ENCODE measurements at places on chromosomes 1 and 21.

- no peak for DNase-seq
These were observed 67.0 kb upstream of the KAZN start for GRCh38 chr1:14531519-14531918.

GRCh38 chr1:248243204-248243603, 12.0 kb downstream of the OR2M4 start:
- peak; percentile 81 for DNase-seq

DNA sequence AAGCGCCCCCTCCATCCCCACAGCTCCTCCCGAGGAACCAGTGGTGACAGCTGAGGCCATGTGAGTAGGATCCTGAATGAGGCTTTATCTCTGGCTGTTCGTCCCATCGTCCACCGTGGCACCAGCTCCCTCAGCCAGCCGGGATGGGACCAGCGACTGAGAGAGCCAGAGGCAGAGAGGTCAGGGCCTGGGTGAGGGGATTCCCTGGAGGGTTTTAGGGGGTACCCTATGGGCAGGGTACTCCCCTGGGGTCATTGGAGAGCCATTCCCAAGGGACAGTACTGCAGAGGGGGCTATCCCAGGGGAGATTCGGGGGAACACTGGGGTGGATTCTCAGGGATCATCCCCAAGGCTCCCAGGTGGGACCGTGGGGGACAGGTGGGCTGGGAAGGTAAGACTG, 2.4 kb downstream of the TMEM125 start:
- DNase-seq: no peak

DNA sequence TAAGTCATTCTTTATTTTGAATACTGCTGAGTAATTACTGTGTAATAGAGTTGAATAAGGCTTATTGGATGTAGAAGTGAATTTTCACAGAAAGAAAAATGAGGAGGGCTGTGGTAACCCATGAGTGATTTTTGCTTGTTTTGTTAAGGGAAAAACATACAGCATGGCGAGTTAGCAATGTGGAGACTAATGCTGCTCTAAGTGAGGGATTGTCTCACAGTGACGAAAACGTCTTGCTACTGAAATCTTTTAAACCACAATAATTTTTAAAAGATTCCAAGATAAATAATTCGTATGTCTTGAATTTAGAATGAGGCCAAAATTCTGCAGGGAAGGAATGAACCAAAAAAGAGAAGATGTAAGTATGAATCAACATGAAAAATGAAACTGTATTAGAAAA, 16.2 kb upstream of the PLA2G4A start:
- no peak for DNase-seq

- DNase-seq: no peak
These were observed 36.2 kb upstream of the DOCK7 start for GRCh38 chr1:62724430-62724829.

DNA sequence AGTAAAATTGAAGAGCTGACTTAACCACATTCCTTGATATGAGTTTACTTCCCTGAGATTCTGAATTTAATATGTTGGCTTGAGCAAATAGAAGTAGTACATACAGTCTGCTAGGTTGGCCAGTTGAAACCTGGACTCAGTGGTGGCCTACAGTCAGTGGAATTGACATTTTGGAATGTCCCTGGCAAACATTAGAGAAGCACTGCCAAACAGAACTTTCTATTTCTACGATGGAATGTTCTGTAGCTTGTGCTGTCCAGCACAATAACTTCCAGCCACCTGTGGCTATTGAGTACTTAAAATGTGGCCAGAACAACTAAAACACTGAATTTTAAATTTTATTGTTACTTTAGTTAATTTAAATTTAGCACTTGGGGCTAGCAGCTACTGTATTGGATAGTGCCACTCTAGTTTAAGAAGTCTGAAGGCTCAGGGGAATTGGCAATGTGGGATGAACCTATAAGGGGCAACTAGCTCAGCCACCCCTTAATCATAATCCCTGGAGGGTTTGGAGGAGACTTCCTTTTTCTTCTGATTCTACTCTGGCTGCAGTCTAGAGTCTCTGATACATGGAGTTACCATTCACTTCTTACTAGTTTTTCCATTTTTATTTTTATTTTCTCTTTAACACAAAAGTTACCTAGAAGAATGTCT, 10.3 kb upstream of the TEDDM1 start:
- no peak for DNase-seq

GRCh38 chr1:10980841-10981727, 31.4 kb upstream of the TARDBP start:
- no peak for DNase-seq

GRCh38 chr1:170296642-170297041, 150.9 kb downstream of the NTMT2 start:
- no peak for DNase-seq

GRCh38 chr1:218546314-218546713, 201.2 kb downstream of the TGFB2 start:
- DNase-seq: no peak

DNA sequence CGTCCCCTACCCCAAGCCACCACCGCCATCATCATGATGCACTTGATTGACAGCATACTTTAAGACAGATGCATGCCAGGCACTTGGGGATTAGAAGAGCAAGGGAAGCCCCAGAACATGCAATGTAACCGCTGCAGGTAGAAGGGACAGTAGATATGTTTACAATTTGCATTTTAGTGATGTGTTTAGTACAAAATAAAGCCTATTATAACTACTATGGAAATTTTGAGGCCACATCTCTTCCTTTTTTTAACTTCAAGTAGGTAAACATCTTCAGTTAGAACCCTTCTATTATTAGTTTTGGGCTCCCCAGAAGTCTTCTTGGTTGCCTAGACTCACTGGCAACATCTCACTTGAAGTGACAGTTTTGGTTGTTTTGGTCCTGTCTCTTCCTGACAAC, 25.3 kb downstream of the CR1L start:
- DNase-seq: no peak

- DNase-seq: no peak
These were observed 20.0 kb downstream of the CCDC185 start for GRCh38 chr1:223413216-223413615.

DNA sequence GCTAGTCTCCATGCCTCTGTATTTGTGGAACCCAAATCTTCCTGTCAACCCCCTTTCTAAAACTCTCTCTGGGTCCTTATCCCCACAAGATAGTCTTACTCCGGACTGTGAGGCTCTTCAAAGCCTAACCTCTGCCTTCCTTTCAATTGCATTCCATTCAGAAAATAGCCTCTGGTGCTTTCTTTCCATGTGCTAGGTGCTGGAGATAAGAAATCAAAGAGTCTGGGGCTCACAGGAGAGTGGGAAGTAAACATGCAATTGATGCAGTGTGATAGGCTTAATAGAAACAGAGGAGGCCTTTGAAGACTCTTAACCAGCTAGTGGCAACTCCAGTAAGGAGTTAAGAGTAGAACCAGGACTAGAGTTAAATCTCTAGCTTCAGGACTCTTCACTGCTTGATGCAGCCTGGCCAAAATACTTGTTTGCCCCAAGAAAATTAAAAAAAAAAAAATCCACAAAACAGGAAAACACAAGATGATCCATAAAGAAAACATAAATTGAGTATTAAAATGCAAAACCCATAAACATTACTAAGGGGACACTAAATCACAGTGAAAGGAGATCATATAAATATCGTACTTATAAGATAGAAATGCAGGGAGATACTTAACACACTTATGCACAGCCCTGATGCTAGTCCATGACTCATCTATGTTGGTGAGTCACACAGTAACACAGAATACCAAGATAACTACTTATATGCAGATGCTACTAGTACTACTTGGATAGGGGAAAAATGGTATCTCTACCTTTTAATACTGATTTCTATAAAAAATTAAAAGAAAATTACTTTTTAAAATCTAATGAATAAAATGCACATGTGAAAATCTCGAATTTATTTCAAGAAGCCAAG, 341.5 kb downstream of the KCNH1 start:
- no peak for DNase-seq

- peak; percentile 4 for DNase-seq
These were observed 57.2 kb downstream of the SLC9C2 start for GRCh38 chr1:173545688-173546087.

DNA sequence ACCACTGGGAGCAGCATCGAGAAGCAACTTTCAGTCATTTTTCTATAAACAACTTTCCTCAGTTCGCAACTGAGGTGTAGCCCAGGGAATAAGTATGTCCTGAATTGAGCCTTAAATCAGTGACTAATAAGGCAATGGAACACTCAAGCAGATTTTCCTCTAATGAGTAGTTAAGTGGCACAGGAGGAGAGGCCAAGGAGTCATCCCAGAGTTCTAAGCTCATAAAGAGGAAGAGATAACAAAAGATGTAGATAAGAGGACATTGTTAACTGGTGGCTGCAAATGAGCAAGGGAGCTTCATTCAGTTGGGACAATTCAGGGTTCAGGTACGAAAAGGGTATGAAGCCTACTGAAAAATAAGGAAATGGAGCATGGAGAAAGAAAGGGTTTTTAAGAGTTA, 64.5 kb downstream of the LRRC40 start:
- no peak for DNase-seq

DNA sequence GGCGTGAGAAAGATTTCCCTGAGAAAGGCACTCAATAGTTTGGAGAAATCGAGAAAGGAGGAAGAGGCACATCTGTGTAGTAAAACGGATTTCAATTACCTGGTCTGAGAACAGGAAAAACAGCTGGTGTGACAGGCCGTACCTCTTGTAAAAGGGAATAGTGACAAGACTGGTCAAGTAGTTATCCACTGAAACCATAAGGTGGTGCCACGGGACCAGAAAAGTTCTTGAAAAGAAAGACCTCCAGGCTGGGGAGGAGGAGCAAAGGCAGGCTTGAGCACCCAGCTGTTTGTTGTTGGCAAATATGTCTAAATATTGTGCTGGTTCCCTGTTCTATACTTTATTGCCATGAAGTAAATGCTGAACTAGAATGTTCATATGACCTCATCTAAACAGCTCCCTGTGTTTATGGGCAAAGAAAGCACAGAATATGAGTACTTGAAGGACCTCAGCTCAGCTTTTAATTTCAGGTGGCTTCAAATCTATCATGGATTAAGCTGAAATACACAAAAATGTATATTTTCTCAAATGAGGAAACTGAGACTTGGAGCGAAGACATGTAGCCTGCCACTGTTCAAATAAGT, 4.0 kb downstream of the HAO2 start:
- peak; percentile 26 for DNase-seq

DNA sequence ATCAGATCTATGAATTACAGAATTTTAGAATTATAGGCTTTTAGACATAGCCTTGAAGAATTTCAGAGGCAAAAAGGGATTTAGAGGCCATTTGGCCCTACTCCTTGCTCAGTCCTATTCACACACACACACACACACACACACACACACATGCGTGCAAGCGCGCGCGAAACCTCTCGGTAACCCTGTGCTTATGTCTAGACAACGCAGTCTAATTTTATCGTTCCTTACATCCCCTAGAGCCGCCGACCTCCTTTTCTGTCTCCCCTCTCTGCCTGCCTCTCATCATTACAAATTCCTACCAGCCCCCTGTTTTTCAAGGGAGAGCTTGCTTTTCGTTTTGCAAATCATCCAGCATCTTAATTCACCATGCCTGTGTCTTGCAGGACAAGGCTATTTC, 252.1 kb downstream of the FOXD2 start:
- no peak for DNase-seq

- DNase-seq: no peak
These were observed 12.2 kb downstream of the THBS3 start for GRCh38 chr1:155195201-155196102.

GRCh38 chr1:150321826-150322166, 463 bp downstream of the PRPF3 start:
- DNase-seq: no peak

- DNase-seq: peak; percentile 67
These were observed 16.2 kb upstream of the TTLL10 start for GRCh38 chr1:1157426-1157913.

GRCh38 chr1:202171292-202172014, 11.1 kb upstream of the PTPN7 start:
- no peak for DNase-seq

- no peak for DNase-seq
These were observed 24.4 kb upstream of the TSPEAR start for GRCh38 chr21:44735821-44736220.

GRCh38 chr1:196545222-196545621, 63.0 kb downstream of the KCNT2 start:
- DNase-seq: no peak

DNA sequence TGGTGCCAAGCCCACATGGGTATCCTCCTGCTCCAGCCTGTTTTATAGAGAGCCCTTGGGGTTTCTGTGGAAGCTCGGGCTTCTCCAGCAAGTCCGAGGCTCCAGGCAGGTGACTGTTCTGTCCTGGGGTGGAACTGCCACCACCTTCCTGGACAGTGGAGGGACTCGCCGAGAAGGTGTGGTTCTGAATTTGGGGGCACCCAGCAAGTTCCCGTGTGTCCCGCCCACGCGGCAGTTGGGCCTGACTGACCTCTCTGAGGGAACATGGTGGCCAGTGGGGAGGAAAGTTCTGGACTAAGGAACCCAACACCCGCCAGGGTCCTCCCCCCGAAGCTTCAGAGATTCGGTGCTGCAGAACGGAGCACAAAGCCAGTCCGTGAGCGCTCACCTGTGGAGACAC, 158.1 kb upstream of the C1orf174 start:
- DNase-seq: no peak

- DNase-seq: peak; percentile 28
These were observed 522 bp downstream of the LRP8 start for GRCh38 chr1:53327182-53327913.

DNA sequence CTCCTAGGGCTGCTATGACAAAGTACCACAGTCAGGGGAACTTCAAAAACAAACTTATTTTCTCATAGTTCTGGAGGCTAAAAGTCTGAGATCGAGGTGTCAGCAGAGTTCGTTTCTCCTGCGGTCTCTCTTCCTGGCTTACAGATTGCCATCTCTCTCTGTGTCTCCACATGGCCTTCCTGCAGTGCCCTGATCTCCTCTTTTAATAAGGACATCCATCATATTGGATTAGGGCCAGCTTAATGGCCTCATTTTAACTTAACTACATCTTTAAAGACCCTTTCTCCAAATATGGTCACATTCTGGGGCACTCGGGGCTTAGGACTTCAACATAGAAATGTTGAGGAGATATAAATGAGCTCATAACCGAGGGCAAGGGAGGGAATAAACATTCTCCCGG, 12.2 kb downstream of the C1orf74 start:
- DNase-seq: no peak

DNA sequence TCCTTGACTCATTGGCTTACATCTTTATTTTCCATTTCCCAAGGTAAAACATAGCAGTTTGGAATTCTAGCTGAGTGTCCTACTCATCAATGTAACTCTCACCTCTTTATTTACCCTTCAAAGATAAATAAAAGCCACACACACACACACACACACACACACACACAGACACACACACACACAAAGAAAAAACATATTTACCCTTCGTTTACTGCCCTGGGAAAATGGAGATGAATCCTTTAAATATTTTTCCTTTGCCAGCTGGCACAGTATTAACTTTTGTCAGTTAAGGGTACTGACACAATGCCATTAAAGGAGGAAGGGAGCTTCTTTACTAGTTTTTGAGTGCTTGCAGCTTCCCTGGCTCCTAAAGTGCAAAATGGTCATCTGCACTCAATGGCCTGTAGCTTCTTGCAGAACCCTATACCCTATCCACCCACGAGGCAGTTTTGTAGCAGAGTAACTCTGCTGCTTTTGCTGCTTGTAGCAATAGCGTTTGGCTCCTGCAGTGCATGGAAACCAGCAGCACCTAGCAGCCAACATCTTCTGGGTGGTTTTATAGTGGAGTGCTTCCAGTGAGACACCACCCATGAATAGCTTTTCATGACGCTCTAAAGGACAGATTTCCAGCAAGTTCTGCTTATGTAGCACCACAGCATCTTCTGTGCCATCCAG, 103.7 kb downstream of the HS2ST1 start:
- DNase-seq: no peak

- DNase-seq: no peak
These were observed 28.1 kb upstream of the PLXNA2 start for GRCh38 chr1:208272311-208272710.

All from Kasumi-1 (cell line).